Osteocyte (in vitro differentiated cells): ENCODE measurements at places on chromosomes 2 and 18. TPM values are rescaled to one million over a fixed set of nuclear protein-coding genes. Genes with fewer than 3 reads are reported as not detected.

DNA sequence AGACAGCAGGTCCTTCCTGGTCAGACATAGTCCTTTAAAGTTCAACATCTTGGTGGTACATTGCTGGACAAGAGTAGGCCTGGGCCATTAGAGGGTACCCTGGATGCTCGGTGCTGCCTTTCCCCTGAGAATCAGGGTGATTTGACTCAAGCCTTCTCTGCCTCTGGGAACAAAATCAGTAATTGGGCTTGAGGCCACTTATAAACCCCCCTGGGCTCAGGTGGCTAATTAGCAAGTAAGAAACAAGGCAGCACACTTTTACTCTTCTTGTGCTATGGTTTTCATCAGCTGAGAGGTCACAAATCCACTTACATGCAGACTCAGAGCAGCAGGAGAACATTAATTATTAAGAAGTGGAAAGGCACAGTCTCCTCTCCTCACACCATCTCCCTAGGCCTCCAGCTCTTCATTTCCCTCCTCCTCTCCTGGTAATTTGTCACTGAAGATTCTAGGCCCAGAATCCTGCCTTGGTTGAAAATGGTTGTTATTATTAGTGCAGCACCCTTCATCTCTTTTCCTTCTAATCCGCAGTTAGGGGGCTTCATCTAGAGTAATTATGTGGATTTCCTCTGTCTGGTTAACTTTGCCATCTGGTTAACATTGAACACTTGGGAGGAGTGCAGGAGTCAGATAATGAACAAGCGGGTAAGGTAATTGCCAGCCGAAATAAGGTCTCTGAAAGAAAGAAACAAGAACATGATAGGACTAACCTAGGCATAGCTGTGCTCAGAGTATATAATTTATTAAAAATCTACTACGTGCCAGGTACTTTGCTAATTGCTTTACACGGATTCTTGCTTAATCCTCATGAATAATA, 29.7 kb upstream of the CASP10 start:
- DNase-seq, result no peak

BCS1L gene
- 36.5 and 40.9 TPM in 2 replicates for total RNA-seq

PTPRN gene
- total RNA-seq, result 0.24 TPM in 1 of 2 replicates, not detected in the other

DNA sequence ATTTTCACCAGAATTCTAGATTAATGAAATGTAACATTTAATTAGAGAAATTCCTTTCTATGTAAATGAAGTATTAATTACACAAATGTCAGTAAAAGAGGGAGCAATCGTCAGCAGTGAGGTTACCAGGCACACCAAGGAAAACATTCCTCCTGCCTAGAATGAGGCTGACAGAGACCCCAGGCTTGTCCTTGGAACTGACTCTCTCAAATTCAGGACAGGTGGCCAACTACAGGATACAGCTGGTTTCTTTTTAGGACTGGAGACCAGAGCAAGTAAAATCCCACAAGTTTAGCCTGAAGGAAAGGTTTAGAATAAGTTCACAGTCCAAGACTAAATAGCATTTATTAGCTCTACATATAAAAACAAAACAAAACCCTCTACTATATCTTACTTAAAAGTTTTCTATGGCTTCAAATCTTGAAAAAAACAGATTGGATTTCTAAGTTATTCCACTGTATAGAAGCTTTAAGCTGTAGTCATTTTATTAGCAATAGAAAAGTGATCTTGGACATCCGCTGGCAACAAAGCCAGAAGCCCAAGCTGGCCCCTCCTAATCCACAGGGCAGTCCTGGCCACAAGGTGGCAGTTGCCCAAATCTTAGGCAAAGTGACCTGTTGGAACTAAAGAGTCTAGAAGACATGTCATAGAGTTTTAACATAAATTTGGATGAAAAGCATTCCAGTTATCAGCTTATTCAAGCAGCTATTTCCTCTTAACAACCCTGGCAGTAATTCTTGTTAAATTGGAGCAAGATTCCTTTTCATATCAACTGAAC, 81.0 kb downstream of the SP3 start:
- no peak for DNase-seq

CNTNAP5 gene
- total RNA-seq, result not detected in 2 replicates

EPB41L3 gene
- 15.6 and 15.7 TPM in 2 replicates for total RNA-seq

- no peak for DNase-seq
These were observed 75.9 kb downstream of the TFCP2L1 start for GRCh38 chr2:121209014-121209610.

AMMECR1L gene
- total RNA-seq, result 24.5 and 25.8 TPM in 2 replicates
